Right cardiac atrium (tissue), 5 donors: ENCODE measurements at places on chromosomes 3 and 15. TPM values are rescaled to one million over a fixed set of nuclear protein-coding genes. Genes with fewer than 3 reads are reported as not detected.

DNA sequence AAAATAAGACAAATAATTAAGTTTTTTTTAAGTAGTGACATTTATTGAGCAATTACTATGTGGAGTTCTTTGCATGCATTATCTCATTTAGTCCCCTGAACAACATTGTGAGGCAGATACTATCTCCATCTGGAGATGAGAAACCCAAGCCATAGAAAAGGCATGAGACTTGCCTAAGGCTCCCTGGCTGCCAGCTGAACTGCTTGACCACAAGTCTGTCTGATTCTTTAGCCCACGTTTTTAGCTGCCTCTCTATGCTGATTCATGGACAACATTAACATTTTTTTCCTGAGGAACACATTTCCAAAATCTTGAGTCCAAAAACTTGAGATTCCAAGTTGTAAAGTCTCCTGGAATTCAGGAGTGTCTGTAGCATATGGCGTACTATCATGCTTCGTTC is 263.6 kb upstream of the GOLGA6L4 start:
- DNase-seq: no peak

- DNase-seq: no peak
Measured at GRCh38 chr3:52678265-52679198, 7.2 kb downstream of the PBRM1 start.

DNA sequence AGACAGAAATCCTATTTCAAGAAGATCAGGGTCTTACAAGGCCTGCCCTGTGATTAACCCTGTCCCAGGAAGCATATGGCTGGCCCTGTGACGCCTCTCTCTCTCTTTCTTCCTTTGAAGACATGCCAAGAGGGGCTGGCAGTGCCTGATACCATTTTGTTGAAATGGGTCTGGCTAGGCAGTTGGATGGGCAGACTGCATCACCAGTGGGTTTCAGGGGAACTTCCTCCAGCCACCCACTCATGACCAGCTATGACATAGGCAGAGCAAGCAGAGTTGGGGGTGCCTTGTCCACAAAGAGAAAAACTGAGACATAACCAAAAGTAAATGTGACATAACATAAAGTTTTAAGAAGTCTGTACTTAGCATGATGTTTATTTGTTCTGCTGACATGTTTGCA is 31.4 kb upstream of the MANF start:
- DNase-seq: no peak

GRCh38 chr15:57785039-57785438 is 78.5 kb downstream of the POLR2M start:
- DNase-seq: no peak

- DNase-seq: no peak
Measured at GRCh38 chr15:45812200-45812599, 177.4 kb downstream of the SQOR start.

GRCh38 chr15:43241100-43241499 is 20.3 kb upstream of the EPB42 start:
- DNase-seq: peak; percentile 79

DNA sequence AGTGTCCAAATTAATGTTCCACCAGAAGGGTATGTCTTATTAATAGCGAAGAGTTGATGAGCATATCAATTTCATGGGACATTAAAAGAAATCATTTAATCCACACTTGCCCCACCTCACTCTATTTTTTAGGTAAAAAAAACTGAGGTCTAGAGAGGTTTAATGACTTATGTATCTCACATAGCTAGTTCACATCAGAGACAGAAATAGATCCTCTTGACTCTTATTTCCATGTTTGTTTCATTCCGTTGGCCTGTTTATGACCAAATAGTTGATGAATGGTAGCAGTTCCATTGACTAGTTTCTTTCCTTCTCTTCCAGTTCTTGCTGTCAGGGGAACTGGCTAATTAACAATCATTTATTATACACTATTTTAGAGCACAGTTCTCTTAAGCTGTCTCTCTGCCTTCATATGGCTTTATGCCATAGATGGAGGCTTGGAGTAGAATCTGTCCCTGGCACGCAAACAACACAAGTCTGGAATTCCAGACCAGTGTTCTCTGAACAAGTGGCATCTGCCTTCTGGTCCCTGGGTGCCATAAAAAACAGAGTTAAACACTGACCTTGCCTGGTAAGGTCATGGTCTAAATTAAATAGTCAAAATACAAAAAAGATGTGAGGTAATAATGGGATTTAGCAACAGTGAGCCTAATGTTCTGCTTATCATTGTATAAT is 220.0 kb upstream of the CGNL1 start:
- DNase-seq: no peak

DNA sequence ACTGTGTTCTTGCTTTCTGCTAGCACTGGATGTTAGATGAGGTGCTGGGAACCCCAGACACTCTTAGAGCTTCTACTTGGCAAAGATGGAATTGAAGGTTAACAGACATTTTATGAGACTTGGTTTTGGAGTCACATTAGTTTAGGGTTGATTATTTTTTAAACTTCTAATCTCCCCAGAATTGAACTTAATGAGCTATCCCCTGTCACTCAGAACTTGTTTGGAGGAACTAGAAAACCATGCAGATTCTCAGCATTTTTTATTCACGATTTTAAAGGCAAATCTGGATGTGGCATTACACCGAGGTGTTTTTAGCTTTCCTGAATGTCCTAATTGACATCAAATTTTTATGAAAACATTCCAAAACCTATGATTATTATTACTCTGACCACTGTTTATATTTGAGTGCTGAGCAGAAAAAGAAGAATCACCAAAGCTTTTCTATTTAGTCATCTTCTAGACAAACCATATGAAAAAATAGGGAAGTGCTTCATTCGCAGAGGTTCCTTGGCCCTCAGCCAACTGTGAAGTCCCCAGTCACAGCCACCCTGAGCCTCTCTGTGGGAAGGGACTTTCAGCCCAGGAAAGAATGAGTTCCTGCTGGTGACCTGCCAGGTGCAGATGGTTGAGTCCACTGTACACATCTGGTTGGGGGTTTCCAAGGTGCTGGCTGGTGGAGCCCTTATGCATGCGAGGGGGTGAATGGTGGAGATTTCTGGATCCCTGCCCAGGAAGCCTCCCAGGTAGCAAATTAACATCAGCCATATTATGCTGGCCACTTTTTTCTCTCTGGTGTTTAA is 196.0 kb upstream of the TOPAZ1 start:
- DNase-seq: no peak

- DNase-seq: no peak
Measured at GRCh38 chr3:77251136-77251535, 211.2 kb downstream of the ROBO2 start.

DNA sequence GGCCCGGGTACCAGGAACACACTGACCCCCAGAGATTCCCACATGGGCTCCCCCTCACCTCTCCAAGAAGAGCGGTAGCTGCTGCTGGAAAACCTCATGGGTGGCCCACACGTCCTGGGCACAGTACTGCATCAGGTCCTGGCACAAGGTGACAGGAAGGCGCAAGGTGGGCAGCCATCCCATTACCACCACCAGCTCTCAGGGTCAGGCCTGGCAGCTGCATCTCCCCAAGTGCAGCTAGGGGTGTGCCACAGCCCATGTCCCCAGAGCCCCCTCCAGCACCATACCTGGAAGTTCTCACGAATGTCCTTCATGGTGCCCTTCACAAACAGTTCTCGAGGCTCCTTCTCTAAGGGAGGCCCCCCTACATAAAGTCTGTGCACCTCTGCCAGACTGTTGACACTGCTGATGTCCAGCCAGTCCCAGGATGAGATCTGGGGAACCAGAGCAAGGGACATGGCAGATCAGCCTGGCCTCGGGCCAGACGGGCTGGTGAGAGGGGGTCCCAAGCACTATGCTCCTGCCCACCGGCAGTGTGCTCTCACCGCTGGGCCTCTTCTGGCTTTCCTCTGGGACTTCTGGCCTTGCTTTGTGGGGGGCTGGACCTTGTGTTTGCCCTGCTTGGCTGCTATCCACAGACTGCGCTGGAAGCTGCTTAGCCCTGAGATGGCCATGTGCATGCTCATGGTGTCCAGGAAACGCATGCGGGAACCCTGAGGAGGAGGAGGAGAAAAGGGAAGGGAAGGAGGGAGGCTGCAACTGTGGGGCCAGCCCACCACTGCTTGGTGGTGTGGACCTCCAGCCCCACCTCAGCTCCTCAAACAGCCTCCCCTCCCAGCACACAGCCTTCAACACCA is 6.0 kb downstream of the POLG start:
- no peak for DNase-seq

DNA sequence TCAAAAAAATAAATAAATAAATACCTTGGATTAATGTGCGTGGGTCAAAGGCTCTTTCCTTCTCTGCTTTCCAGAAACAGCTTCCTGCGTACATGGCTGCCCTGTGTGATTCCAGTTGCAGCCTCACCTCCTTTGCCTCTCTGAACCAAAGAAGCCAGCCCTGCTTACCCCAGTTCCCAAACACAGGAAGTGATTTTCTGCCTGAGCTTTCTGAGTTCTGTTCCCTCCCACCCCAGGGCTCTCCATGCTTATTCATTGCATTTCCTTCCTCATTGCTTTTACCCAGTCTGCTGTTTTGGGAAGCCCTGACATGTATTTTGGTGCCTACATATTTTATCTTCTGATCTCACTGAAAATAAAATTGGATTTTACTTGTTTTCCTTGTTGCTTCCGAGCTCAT is 15.4 kb downstream of the ZSCAN2 start:
- no peak for DNase-seq

GRCh38 chr3:16433701-16434151 is 79.8 kb downstream of the RFTN1 start:
- peak; percentile 35 for DNase-seq

- no peak for DNase-seq
Measured at GRCh38 chr15:81356252-81356651, 17.8 kb downstream of the TMC3 start.

GRCh38 chr3:48970586-48970985 is 19.5 kb upstream of the P4HTM start:
- DNase-seq: no peak

DNA sequence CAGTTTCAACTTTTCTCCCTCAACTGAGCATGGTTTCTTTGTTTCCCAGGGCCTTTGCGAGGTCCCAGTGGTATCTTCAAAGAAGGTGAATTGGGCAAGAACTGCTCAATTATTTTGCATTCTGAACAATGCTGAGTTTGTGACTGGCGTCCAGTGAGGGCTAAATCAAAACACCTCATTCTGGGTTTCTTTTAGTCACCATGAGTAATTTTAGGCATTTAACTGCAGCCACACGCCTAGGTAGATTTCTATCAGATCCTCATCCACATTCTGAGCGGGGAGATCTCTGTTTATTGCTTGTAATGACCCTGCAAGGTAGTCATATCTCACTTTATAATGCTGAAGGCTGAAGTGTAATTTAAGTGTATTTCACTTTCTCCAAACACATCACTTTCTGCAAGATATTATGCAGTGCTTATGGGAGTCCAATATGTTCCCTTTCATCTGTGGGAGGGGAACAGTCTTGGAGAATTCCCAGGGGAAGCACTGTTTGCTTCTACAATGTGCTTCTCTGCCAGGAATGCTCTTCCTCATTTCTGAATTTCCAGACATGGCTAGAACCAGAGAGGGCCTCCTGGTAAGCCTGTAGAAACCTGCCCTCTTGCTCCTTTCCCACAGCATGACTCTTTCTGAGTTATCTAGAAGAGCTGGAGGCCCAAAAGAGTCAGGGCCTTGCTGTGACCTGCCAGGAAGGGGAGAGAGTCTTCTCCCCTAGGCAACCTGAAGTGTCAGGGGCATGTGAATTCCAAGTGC is 91.7 kb downstream of the FRMD4B start:
- no peak for DNase-seq

- no peak for DNase-seq
Measured at GRCh38 chr15:71440489-71441110, 325.3 kb downstream of the THSD4 start.

DNA sequence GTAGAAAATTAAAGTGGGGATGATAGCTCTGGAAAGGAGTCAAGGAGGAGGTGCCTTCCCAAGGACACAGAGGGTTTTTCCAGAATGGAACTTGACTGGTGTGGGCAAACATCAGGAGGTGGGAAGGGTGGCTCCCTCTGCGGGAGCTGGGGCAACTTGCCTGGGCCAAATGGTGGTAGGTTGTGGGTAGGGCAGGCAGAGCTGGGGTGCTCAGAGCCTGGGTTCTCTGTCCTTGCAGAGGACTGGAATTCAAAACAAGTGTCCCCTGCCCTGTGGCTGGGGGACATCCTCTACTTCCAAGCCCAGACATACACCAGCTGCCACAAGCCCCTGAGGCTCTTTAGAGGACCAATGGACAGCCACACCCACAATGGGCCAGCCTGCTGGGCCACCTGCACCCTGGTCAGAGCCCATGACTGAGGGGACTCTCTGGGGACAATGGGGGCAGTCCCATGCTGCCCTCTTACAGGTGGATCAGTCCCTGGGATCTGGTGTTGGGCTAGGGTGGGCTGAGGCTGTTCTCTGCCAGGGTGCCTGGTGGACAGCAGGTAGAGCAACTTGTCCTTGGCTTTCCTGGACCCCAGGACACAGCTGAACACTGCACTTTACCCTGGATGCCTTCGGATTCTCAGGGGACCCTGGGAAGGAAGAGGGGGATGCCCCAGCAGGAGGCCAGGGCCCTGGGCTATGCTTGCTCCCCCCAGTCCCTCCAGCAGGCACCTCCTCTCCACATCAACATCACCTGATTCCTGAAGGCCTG is 38.6 kb upstream of the CSPG4 start:
- DNase-seq: no peak

The ADAM10 gene
- 96.1 TPM for total RNA-seq

The RBP2 gene
- total RNA-seq: not detected

The MOBP gene
- total RNA-seq: 0.25 TPM
